ENCODE measurements at places on chromosomes 5 and 9. TPM values are rescaled to one million over a fixed set of nuclear protein-coding genes. Genes with fewer than 3 reads are reported as not detected.

TMEM252 gene
- total RNA-seq, result not detected

PPP3R2 gene
- total RNA-seq, result not detected

PCDHA1 gene
- 0.07 TPM for total RNA-seq

SV2C gene
- total RNA-seq, result 0.32 TPM

ADGRV1 gene
- 12.4 TPM for total RNA-seq

C5orf52 gene
- not detected for total RNA-seq

MTMR12 gene
- total RNA-seq, result 22.7 TPM

NINJ1 gene
- total RNA-seq, result 114 TPM

DNAJB5 gene
- 11.3 TPM for total RNA-seq

FLT4 gene
- total RNA-seq, result 1.7 TPM

SPAG8 gene
- 1.5 TPM for total RNA-seq

ELAVL2 gene
- total RNA-seq, result not detected

HAPLN1 gene
- total RNA-seq, result not detected

SPINK6 gene
- total RNA-seq, result not detected

PCDHB16 gene
- total RNA-seq, result not detected

PTGES gene
- total RNA-seq, result 0.39 TPM

ECSCR gene
- total RNA-seq, result 1.7 TPM

LYSMD3 gene
- total RNA-seq, result 13.7 TPM

NUP188 gene
- 175 TPM for total RNA-seq

PCDHB14 gene
- total RNA-seq, result not detected

TTC16 gene
- 0.18 TPM for total RNA-seq

TOMM5 gene
- total RNA-seq, result 155 TPM

FAM153A gene
- total RNA-seq, result 16.3 TPM

Measured in activated T-helper 2 cell treated with anti-CD3 and anti-CD28 coated beads, Interferon-gamma antibody, Interleukin-2, Interleukin-4, amounts not matched to agents 10 μg/mL and 5 μg/mL and 100 μg/mL, durations not matched to agents 14 hours and 24 hours and 36 hours (primary cell).